ENCODE measurements at places on chromosomes 6 and 20. TPM values are rescaled to one million over a fixed set of nuclear protein-coding genes. Genes with fewer than 3 reads are reported as not detected.

INSM1 gene
- total RNA-seq = not detected

ANKRD66 gene
- total RNA-seq = not detected

TMC2 gene
- total RNA-seq = not detected

EMILIN3 gene
- not detected for total RNA-seq

FAM229B gene
- total RNA-seq = 29.6 TPM

SPATS1 gene
- not detected for total RNA-seq

COL9A3 gene
- total RNA-seq = 6.1 TPM

All from Daoy (cell line).